Left lung (tissue), 14 donors: ENCODE measurements at places on chromosomes 7 and 10. TPM values are rescaled to one million over a fixed set of nuclear protein-coding genes. Genes with fewer than 3 reads are reported as not detected.
A peak's percentile ranks its signal among the peaks of the same experiment; 100 is the strongest.

- no peak for DNase-seq
Observed at GRCh38 chr7:48426331-48426965, 255.2 kb downstream of the ABCA13 start.

GRCh38 chr10:88236121-88236743, 346.9 kb downstream of the RNLS start:
- peak; percentile 30 for DNase-seq

- DNase-seq, result no peak
Observed at GRCh38 chr7:96479015-96479645, 157.2 kb upstream of the SLC25A13 start.

- DNase-seq, result no peak
Observed at GRCh38 chr10:67815571-67816059, 22.4 kb downstream of the DNAJC12 start.

GRCh38 chr7:12851142-12851541, 163.7 kb downstream of the ARL4A start:
- DNase-seq, result no peak

GRCh38 chr7:26630941-26631580, 233.3 kb downstream of the SKAP2 start:
- no peak for DNase-seq

DNA sequence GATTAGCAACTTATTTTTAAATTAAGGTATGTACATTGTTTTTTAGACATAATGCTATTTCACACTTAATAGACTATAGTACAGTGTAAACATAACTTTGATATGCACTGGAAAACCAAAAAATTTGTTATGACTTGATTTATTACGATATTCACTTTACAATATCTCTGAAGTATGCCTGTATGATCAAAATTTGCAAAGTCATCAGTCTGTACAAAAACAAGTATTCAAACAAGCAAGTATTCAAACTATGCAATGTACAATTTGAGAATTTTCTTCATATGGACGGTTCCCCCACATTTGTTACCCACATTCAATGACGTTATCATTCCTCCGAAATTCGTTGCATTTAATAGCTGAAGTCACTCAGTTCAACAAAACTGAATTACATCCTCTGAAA, 147.9 kb downstream of the AVL9 start:
- no peak for DNase-seq

- no peak for DNase-seq
Observed at GRCh38 chr10:130771491-130771946, 540.0 kb downstream of the TCERG1L start.

The RBP3 gene
- 0.09 TPM for polyA plus RNA-seq

The EGR2 gene
- 4.7 TPM for polyA plus RNA-seq
